ENCODE measurements at places on chromosomes 4 and X. TPM values are rescaled to one million over a fixed set of nuclear protein-coding genes. Genes with fewer than 3 reads are reported as not detected.

- no peak for DNase-seq
These were observed 305.0 kb downstream of the TENM3 start for GRCh38 chr4:182548156-182548555.

- no peak for DNase-seq
These were observed 96.1 kb downstream of the REELD1 start for GRCh38 chr4:146310319-146311021.

DNA sequence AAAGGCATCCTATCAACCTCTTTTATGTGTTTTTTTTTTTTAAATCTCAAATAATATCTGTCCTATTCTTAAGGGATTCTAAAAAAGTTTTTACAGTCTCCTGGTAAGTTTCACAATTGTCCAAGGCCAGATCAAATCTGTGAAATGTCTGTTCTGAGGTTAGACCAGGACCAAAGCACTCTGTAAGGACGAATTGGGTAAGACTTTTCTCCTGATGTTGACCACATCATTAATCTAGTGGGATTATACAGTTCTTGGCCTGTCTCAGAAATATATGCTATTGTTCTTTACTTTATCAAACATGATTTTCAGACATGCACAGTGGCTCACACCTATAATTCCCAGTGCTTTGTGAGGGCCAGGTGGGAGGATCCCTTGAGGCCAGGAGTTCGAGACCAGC lies 45.8 kb upstream of the TMEM131L start:
- DNase-seq: no peak

- no peak for DNase-seq
These were observed 1.3 kb downstream of the CXCL10 start for GRCh38 chr4:76022031-76022430.

GRCh38 chr4:59704616-59705015 lies 1495.5 kb upstream of the ADGRL3 start:
- DNase-seq: no peak

- DNase-seq: no peak
These were observed 5.5 kb upstream of the TLR10 start for GRCh38 chr4:38788317-38788716.

DNA sequence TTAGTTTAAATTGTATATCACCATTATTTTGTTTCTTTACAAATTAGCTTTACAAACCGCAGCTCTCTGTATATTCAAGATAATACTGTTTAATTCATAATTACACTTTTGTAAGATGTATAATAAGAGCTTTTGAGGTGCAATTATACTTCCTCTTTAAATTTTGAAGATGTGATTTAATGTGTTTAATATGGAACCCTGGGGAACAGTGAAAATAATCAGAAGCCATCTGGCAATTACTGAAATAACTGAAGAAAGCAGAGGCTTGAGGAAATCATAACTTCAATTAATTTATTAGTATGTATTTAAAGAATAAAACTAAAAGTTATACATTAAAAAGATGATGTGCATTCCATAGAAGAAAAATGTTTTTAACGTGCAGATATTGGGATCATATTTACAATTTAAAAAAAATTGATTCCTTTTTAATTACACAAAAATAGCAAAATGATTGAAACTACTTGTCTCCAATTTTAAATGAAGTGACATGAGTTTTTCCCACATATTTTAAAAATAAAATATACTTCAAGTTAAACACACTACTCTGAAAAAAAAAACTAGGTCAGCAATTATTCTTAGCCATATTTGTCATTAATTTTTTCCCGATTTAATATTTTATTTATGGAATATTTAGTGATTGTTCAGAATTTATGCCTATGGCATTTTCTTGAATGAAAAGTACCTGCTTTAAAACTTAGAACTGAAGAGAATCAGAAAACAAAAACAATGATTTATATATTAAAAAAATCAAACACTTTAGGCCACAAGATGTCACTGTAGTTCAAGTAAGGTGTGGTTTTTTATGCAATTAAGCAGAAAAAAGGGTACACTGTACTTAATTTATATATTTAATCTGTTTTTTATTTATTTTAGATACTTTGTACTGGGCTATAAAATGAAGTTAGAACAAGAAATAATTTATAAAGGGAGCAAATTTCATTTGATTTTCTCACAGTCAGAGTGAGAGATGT lies 942.7 kb upstream of the NDST4 start:
- DNase-seq: no peak

- no peak for DNase-seq
These were observed 30.8 kb downstream of the SPINK2 start for GRCh38 chr4:56790691-56791091.

DNA sequence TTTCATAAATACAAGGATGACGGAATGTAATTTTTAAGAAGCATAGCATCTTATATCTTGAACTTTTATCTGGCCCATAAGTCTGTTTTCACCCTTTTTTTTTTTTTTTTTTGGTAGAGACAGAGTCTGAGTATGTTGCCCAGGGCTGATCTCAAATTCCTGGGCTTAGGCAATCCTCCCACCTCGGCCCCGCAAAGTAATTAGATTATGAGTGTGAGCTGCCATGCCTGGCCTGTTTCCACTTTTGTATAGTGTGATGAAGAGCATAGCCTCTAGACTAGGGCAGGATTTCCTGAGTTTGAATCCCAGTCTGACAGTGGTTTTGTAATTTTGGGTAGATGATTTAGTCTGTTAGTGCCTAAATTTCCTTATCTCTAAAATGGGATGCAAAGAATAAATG lies 11.0 kb downstream of the STIM2 start:
- no peak for DNase-seq

DNA sequence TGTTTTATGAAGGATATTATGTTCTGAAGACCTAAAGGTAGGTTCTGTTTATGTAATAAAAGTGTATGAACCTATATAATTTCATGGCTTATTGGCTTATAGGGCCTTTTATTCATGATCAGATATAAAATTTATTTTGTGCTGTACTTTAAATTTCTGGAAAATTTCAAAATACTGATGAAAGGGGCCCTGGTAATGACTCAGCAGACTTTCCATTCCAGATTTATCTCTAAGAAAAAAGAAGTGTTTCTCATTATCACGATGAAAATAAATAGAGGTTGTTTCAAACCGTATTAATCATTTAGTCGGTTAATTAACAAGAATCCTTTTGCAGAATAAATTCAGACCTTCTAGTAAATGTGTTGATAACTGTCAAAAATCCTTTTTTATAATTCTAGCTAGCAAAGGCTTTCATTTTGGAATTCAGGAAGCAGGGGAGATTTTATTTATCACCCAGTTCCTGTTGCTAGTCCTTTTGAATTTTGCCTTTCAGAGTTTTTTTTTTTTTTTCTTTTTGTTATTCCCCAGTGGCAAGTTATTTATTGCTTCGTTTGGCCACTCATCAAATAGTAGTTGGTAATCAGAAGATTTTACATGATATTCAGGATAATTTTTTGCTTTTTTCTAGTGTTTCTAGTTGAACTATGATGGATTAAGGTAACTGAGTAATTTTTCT lies 5.4 kb upstream of the TAPT1 start:
- no peak for DNase-seq

DNA sequence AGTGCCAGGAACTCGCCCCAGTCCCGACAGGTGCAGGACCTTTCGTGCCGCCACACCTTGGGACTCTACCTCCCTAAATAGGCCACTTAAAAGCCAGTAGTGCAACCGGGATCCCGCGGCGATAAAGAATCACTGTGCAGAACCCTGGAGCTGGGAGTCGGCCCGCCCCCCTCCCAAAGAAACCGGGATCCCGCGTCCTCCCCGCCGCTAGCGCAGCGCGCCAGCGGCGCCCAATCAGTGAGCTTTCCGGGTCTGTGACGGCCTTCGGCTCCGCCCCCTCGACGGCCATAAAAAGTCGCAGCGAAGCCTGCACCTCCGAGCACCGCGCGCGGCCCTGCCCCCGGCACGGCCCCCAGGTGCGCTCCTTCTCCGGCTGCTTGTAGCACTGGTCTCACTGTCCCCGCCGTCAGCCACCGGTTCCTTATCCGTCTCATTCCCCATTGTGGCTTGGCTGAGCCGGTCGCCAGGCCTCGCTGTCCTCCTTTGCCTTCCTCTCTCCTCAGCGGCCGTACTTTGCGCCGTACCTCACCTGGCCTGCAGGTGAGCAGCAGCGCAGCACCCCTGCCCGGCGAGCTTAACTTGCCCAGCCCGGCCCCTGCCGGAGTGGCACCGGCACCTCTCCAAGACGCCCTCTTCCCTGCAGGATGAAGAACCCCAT lies at the start of gene LRAT:
TSS of gene LRAT (plus strand) at position 318 of the 658 bp plus-strand sequence. CDS start at position 645, 327 bp downstream.
- DNase-seq: peak; percentile 46

DNA sequence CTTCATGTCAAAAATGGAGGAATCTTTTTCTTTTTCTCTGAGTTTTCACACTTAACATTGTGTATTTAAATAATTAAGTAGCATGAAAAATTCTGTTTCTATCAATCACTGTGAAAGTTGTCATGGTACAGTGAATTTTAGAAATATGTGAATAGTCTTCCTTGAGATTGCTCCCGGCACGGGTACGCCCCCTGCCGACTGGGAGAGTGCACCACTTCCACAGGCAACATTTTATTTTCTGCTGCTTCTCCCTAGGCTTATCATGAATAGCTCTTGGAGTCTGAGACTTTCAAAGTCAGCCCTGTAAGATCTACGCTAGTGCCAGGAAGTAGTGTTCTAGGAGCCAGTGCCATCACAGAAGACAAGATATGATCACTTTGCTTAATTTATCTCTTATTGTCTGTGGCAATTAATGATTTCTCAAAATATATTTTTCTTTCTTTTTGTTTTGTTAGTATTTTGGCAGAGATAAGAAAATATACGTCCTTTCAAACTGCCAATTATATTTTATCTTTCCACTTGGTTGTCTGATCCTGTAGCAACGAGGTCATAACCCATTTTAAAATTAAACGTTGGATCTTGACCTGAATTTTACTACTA lies 763.8 kb upstream of the AADAT start:
- peak; percentile 7 for DNase-seq

DNA sequence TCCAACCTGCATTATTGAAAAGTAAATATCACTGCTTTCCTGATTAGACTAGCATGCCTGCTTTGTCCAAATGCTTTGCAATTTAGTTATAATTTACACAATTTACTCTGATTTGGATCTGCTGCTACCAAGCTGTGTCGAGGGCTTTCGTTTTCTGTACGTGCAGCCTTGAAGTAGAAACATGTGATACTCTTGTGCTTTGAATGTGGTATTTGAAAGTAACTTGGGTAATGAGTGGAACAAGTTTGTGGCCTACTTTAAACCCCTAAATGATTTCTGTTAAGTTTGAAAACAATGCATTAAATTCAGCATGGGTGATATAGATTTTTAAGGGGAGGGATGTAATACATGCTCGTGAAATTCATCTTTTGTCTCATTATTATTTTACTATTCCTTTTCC lies 240.7 kb downstream of the IQCM start:
- no peak for DNase-seq

DNA sequence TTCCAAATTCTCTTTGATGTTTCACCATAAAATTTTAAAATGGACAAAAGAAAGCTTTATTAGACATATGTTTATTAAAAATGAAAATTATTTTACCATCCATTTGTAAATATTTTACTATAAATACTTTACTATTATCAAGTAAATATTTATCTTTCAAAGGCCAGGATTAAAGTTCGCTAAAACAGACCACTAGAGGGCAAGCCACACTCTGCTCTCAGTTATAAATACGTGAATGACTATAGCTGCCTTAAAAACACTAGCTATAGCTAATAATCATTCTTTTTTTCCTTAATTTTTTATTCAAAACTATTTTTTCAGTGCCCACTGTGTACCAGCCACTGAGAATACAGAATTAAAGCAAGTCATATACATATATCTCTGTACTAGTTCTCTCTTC lies 38.6 kb downstream of the UNC5C start:
- DNase-seq: no peak

GRCh38 chrX:3262901-3263300 lies 83.6 kb downstream of the MXRA5 start:
- no peak for DNase-seq

GRCh38 chr4:112266823-112267222 lies 18.9 kb downstream of the TIFA start:
- no peak for DNase-seq

GRCh38 chr4:40040908-40041307 lies 15.7 kb upstream of the N4BP2 start:
- DNase-seq: no peak

- DNase-seq: no peak
These were observed 134.1 kb downstream of the ELOVL6 start for GRCh38 chr4:110064295-110064694.

- no peak for DNase-seq
These were observed 1.9 kb downstream of the ZNF41 start for GRCh38 chrX:47481160-47481559.

The GABRG1 gene
- total RNA-seq: not detected

The NEIL3 gene
- 34.6 TPM for total RNA-seq

The NLGN4X gene
- 0.12 TPM for total RNA-seq

The VCX3B gene
- total RNA-seq: not detected

The FRMPD3 gene
- total RNA-seq: not detected

The PASD1 gene
- total RNA-seq: not detected

The PPP2R2C gene
- total RNA-seq: not detected

The RBPJ gene
- 74.9 TPM for total RNA-seq

The ARAF gene
- total RNA-seq: 76.9 TPM

The TBX22 gene
- not detected for total RNA-seq

The MND1 gene
- 24.2 TPM for total RNA-seq

The RTL3 gene
- not detected for total RNA-seq

The SORBS2 gene
- total RNA-seq: not detected

The DRD5 gene
- total RNA-seq: not detected

All from activated CD4-positive, alpha-beta T cell treated with anti-CD3 and anti-CD28 coated beads, Interleukin-2, amount 10 ng/mL, durations not matched to agents 7 days and 5 days (primary cell).